ENCODE measurements at places on chromosomes 1 and 21.
A peak's percentile ranks its signal among the peaks of the same experiment; 100 is the strongest.

DNA sequence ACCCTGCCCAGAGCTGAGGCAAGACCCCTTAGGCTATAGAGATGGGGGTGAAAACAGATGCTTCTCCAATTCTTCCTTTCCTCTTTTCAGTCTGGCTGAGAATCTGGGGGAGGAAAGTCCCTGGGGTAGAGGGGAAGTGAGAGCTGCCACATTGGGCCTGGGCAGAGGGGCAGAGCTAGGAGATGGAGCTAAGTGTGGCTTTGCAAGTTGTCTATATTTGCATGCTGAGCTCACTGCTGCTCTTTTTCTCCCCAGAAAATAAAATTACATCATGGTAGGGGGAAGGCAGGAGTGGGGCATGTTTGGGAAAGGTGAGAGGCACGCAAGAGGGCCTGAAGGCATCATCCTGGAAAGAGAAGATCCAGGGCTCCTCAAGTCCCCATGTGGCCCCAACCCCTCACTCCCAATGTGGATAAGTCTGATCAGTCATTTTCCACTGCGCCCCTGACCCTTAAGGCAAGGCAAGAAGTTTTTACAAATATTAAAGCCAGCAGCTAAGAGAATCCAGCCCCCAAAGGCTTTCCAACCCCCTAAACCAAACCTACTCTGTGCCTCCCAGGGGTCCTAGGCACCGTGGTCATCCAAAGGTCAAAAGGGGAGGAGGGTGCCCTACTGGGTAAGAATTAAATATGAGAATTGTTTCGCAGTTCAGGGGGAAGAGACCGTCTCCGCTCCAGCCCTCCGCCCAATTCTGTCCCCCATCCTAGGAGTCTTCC, 500 bp upstream of the PEA15 start:
- peak; percentile 20 for DNase-seq

DNA sequence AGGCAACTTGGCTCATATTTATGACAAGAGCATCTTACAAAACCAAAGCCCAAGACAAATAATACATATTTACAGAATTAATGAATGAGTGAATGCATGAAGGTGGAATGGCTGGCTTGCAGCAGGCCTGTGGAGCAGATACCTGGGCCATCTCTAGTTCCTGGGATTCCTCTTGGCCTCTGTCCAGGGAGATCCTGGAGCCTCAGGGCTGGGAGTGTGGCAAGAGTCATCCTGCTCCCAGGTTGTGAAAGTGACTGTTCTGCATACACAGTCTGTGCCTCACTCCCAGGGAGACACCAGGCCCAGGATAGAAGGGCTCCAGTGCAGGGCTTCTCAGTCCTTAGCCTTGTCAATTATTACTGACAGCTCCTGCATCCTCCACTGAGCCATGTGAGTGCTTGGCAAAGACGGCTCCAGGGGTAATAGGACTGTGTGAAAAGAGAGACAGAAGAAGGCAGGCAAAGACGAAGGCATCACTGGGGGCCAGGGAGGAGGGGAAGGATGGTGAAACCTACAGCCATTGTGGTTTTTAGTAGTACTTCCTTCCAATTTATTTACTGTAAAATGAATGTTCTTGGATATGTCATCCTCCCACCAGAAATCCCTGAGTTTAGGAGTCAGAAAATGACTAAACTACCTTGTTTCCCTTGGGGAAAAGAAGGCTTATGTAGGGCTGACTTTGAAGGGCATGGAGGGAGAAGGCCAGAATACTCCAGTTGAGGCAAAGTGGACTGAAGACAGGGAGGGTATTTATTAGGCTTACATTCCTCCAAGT, 14.3 kb upstream of the KPRP start:
- no peak for DNase-seq

DNA sequence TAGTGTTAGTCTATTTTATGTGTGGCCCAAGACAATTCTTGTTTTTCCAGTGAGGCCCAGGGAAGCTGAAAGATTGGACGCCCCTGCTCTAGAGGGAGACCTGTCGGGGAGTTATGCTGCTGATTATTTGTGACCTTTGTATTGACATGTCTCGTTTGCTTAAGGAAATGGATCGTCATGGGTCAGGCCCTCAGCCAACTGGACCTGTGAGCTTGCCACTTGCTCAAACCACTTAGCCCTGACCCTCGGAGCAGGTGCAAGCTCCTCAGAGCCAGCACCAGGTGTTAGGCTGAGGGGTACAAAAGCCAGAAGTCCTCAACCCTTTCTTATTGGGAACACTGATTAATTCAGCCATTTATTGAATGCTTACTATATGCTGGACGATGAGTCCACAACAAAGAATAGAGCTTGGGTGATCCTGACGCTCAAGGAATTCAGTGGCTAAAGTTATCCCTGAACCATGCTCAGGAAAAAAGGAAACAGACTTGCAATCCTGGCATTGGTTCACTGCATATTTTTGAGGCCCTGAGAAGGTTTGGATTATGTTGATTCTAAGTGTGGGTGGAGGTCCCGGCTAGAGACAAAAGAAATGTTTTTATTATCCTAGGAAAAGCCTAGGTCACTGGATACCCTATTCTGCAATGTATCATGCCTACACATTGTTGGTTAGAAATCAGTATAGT, 19.0 kb downstream of the TGFB2 start:
- no peak for DNase-seq

DNA sequence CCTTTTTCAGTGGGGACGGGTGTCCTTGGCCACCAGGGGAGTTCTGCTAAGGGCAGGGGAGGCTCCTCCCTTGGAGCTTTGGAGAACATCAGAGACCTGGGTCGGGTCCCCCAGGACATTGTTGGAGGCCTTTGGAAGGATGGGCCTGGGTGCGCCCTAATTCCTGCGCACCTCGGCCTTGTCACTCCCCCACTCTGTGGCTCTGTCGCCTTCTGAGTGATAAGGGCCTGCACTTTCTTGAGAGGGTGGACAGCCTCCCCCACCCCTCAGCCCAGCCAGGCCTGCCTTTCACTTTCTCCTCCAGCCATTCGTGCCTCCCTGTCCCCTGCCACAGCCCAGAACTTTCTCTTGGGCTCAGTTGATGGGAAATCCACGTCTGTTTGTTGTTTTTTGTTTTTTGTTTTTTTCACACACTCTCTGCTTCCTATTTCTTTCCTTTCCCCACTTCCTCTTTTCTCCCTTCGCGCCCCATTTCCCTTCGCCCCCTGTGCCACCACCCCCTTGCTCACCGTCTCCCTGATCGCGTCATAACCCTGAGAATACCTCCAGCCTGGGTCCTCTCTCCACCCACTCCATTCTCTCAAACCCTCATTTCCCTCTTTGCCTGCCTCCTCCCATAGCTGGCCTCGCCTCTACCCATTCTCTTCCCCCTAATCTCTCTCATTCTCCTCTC, 85.6 kb downstream of the PAX7 start:
- peak; percentile 6 for DNase-seq

DNA sequence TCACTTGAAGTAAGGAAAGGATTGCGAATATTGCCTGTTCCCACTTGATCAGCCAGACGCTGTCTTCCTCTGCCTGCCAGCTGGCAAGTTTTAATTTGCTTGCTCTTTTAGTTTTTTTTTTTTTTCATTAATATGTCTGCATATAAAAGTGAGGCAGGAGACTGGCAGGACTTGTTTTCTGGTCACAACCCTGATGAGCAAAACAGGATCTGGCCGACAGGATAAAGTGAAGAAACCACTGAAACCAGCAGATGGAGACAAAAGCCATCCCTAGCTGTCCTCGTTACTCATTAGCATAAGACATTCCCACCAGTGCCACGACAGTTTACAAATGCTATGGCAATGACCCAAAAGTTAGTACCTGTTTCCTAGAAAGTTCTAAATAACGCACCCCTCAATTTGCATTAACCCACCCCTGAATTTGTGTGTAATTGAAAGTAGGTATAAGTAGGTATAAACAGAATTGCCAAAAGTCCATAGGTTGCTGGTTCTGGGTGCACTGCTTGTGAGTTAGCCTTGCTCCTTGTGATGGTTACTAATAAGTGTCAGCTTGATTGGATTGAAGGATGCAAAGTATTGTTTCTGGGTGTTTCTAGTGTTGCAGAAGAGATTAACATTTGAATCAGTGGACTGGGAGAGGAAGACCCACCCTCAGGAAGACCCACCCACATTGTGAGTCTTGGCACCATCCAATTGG, 60.8 kb downstream of the ZNF684 start:
- DNase-seq: peak; percentile 52

DNA sequence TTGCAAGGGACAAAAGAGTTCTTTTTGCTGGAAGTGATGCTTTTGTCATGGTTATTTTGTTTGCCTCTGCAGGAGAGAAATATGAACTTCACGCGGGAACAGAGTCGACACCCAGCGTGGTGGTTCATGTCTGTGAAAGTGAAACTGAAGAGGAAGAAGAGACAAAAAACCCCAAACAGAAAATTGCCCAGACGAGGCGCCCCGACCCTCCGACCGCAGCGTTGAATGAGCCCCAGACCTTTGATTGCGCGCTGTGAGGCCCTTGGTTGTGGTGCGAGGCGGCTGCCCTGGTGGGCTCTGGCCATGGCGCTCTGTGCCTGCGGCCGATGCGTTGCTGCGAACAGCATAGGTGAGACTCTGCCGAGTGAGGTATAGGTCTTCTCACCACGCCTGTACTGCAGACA, 20.9 kb upstream of the NCMAP start:
- peak; percentile 28 for DNase-seq

DNA sequence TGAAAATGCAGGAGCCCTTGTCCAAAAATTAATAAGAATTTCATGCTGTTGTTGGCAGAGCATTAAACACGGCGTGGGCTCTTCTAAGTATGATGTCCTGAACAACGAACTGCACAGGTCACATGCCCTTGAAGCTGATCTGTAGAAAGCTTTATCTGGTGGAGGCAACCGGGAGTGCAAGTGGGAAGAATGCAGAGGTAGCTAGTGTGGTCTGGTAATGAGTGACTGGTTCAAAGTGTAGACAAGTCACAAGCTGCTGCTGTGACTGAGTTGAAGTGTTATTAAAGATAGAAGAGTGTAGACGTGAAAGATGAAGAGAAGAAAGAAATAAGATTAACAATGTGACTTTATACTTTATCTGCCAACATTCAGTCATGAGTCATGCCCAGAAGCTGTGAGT, 361.9 kb downstream of the TTLL7 start:
- DNase-seq: no peak

- no peak for DNase-seq
Measured at GRCh38 chr1:208921259-208921658, 662.3 kb upstream of the CAMK1G start.

- DNase-seq: peak; percentile 66
Measured at GRCh38 chr1:76501586-76502219, 365.6 kb upstream of the ST6GALNAC5 start.

DNA sequence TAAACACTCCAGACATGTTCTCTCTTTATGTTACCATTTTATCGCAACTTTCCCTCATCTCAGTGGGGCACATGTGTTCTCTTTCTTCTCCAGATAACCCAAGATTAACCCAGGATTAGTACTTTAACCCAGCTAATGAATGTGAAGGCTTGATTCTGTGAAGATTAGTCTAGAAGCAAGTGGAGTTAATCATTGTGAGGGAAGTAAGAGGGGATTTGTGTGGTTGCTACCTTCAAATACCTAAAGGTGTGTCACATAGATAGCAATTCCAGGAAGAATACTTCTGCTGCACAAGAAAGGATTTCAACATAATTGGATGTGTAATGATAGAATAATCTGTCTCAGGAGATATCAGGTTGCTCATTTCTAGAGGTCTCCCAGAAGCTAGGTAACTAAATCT, 327.1 kb downstream of the PBX1 start:
- no peak for DNase-seq

DNA sequence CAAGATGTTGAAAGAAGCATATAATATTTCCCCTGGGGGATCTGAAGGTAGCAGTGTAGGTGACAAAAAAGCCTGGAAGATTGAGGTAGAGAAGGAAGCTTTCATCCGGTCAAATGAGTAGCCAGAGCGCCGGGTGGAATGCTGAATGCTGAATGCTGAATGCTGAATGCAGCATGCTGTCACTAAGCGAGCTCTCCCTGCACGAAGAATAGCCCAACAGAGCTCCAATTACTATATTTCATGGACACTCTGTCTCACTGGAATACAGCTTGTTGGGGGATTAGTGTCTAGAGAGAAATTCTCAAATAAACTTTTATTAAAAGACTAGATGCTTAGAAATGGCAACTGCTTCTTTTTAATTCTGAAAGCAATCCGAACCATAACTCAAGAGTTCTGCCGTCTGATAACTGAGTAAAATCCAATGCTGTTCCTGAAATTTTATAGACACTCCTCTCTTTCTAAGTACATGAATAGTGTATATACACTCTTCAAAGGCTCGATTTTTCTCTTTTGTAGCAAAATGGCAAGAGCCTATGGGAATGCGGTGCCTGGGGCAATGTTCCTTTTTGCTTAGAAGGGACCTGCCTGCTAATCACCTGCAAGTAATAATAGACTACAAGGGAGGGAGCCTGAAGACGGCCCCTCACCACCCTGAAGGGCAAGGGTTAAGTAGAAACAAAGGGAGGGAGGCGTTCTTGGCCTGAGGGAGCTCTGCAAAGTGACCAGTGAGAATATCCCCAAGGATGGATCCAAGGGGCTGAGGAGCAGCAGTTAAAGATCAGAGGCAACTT, 203.7 kb upstream of the ESRRG start:
- no peak for DNase-seq

GRCh38 chr1:49995734-49996133, 28.0 kb downstream of the AGBL4 start:
- no peak for DNase-seq

GRCh38 chr1:243351337-243351736, 95.5 kb downstream of the SDCCAG8 start:
- no peak for DNase-seq

- DNase-seq: peak; percentile 14
Measured at GRCh38 chr1:215517441-215517891, 49.6 kb upstream of the KCTD3 start.

DNA sequence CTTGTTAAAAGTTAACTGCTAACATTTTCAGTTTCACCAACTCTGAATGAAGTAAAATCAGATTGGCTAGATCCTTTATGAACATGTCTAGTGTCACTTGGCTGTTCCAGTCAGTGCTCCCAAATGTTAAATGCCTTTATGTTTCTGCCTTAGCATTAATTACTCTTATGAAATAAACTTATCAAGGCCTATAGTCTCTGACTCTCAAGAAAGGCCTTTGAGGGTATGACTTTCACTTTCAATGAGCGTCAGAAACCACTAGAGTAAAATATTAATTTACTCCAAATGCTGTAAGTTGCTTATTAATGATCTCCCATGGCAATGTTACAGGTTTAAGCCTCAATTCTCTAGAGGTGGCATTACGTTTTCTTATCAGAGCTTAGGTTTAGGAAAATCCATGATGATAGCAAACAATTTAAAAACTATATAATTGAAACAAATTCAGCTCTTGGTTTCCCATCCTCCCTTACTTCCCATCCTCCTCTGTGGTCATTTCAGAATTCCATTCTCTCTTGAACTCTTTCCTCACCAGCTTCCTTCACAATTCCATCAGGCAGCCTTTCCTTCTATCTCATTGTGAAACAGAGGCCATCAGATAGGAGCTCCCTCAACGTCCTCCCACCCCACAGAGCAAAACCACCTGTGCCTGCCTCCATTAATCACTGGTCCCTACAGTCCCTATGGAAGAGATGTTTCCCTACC, 108.6 kb upstream of the COP1 start:
- no peak for DNase-seq

DNA sequence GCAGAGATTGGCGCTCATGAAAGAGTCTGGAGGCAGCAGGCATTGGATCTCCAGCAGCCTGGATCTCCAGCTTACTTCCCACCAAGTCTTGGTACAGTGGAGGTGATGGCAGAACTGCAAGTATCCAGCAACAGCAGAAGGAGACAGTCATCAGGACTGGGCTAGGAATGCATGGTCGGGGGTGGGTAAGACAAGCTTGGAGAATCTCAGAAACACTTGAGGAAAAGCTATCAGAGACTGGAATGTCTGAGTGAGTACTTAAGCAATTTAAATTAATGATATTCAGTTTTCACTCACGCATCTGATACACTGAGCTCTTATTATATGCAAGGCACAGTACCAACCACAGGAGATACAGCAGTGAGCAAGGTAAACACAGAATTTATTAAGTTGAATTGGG, 9.8 kb downstream of the TMEM35B start:
- DNase-seq: no peak

Data from common myeloid progenitor, CD34-positive (primary cell).